ENCODE measurements at places on chromosomes 12 and 14.
A peak's percentile ranks its signal among the peaks of the same experiment; 100 is the strongest.

DNA sequence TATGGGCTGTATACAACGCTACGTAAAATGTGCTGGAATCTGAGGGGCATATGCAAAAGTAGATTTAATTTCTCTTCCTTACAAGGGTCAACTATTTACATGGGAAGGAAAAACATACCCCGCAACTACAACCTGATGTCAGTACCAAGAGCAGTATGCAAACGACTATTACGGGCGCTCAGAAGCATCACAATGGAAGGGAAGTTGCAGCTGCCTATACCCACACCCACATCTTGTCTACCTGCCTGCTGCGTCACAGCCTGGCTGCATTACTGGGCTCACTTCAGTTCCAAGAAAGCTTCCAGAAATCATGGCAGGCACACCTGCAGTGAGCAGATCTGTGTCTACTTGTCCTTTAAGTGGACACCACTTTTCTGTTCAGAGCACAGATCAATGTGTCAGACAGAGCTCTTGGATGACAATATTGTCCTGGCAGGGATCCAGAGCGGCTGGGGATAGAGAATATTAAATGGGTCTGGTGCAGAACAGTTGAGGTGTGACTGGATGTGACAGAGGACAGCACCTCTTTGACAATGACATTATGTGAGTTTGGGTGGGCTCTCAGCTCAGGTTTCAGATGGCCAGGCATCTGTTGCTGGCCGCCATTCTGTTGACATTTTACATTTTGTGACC, 41.5 kb upstream of the GNG2 start:
- DNase-seq: no peak

DNA sequence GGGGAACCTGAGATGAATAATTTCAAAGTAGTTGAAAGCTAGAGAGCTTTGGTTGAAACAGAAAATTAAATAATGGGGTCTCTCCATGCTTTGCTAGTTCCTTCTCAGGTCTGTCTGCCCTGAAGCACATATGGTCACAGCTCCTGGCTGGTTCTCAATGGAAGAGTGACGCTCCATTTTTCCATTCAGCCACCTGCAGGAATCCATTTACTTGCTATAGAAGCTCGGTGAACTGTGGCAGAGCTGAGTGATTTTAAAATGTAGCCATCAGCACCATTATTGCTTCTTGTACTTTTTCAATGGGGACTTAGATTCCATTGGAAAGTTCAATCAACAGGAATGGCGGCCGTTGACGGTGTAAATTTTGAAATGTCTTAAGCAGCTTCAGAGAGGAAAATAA, 525.2 kb downstream of the GLT1D1 start:
- no peak for DNase-seq

- DNase-seq: no peak
Observed at GRCh38 chr12:13126494-13126893, 23.0 kb upstream of the GSG1 start.

DNA sequence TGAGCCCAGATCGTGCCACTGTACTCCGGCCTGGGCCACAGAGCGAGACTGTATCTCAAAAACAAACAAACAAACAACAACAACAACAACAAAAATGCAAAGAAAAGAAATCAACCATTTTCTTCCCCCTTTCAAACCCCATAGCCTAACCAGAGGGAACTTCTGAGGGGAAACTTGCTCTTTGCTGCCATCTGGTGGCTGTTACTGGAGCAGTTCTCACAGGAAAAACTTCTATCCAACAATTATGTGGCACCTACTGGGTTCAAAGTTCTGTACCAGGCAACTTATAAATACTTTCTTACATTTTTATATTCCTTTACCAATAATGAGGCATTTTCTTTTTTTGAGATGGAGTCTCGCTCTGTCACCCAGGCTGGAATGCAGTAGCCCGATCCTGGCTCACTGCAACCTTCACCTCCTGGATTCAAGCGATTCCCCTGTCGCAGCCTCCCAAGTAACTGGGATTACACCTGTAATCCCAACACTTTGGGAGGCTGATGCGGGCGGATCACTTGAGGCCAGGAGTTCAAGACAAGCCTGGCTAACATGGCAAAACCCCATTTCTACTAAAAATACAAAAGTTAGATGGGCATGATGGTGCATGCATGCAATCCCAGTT, 50.9 kb upstream of the BICDL1 start:
- DNase-seq: peak; percentile 38

- no peak for DNase-seq
Observed at GRCh38 chr12:79895804-79896203, 39.1 kb downstream of the PPP1R12A start.

DNA sequence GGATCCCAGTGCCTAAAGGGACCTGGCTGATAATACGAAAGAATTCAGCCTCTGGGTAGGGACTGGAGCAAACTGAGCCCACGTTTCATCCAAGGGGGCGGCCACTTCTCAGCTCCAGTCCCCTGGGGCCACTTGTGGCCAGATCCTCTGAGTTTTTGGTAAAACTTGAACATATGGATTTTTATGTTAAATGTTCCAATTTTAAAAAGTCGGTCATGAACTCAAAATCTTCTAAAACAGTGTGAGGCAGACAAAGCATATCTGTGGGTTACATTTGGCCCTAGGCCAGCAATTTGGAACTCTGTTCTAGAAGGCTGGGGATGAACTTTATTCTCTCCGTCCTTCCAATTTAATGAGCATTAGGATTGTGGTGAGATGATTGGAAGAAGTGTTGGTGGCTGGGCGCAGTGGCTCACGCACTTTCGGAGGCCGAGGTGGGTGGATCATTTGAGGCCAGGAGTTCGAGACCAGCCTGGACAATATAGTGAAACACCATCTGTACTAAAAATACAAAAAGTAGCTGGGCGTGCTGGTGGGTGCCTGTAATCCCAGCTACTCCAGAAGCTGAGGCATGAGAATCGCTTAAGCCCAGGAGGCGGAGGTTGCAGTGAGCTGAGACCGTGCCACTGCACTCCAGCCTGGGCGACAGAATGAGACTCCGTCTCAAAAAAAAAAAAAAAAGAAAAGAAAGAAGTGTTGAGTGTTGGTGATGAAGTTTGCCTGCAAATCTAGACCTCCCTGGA, 3.0 kb upstream of the PPP1CC start:
- no peak for DNase-seq

- no peak for DNase-seq
Observed at GRCh38 chr14:31229009-31229408, 21.4 kb upstream of the HECTD1 start.

DNA sequence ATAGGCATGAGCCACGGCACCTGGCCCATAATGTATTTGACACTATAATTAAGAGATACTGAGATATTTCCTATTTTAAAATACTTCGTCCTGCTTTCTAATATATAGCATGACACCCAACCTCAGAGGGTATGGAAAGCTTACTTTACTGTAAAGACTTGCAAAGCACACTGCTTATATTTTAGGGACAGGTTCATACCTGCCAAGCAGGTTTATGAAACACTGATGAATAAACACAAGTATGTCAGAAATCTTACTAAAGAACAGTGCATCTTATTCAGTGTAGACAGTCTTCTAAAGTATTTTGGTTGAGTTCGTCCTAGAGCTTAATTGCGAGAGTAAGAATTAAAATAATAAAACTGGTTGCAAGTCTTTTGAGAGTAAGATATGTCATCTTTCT, 65.4 kb downstream of the PPFIBP1 start:
- DNase-seq: no peak

GRCh38 chr14:59511916-59512575, 27.7 kb downstream of the JKAMP start:
- DNase-seq: peak; percentile 17

DNA sequence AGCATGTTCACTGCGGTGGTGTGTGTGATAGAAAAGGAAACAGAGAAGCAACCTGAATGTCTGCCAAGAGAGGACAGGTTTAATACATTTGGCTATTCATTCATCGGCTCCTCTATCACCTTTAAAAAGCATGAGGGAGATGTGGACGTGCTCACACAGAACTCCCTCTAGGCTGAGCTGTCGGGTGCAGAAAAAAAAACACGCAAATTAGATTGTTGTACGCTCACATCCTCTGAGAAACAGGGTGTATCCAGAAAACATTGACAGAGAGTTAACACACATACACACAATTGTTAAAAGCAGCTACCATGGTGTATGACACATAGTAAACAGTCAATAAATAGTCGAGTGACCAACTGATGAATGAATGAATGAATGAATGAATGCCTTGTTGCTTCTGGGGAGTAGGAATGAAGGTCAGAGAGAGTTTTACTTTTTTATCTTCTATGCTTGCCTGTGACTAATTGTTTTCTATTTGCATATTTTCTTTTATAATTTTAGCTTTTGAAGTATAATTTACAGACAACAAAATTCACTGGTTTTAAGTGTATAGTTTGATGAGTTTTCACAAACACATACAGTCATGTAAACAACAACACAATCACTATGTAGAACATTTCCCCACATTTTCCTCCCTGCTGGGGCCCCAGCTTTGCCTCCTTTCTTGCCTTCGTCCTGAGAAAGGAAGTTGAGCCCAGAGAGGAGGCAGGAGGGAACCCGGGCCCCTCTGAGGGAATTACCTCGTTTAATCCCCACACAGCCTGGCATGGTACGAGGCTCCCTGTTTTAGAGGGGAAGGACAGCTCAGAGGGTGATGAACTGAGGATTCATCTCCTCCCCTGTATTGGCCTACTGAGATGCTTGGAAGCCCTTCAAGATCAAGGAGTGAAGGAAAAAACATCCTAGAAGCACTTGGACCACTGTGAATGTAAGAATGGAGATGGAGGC, 19.7 kb upstream of the FAM222A start:
- DNase-seq: no peak

DNA sequence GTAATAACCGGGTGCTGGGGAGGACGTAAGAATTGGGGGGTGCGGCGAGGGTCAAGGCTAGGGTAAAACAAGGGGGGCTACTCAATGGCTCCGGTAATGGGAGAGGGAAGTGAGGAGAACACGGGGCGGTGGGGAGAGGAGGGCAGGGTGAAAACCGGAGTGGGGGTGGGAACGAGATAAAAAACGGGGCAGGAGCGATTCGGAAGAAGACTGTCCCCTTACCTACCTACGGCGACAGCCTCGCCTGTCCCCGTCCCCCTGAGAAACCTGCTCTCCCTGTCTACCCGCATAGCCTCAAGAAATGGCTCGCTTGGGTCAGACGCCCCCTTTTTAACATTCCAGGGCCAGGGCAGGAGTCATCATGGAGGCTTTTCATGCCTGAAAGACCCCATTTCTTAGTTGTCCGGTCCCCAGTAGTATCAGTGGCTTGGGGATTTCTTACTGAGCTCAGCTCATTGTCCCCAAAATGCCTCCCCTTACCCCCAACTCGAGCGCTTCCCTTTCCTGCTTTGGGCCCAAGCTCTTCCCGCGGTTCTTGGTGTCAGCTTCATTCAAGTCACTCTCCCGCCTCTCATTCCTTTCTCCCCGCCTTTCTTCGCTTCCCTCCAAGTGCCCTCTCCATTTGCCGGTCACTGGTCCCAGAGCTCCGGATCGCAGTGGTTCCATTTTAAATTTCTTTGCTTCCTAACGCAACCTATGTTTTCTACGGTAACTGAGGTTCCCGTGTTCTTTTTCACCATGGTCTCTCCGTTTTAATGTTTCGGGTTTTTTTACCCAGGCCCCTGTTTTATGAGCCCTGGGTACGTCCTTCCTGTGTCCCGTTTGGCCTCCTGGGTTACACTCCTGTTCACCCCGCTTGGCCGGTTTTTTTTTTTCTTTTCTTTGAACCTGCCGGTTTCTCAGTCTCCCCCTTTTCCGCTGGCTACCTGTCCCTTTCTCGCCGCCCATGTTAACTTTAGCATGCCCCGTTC, 1.2 kb upstream of the WSB2 start:
- DNase-seq: no peak

DNA sequence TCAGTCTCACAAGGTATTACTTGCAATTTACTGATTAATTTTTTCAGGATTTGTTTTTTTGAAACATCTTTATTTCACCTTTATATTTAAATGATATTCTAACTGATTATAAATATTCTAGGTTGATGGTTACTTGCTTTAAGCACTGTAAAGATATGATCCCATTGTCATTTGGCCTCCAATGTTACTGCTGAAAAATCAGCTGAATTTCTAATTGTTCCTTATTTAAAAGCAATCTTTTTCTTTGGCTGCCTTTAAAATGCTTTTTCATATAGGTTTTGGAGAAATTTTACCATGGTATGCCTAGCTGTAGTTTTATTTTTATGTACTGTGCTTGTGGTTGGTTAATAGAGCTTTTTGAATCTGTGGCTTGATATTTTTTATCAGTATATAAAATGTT, 275.6 kb upstream of the PPFIA2 start:
- no peak for DNase-seq

- DNase-seq: no peak
Observed at GRCh38 chr14:60720962-60721325, 3.2 kb downstream of the SIX4 start.

DNA sequence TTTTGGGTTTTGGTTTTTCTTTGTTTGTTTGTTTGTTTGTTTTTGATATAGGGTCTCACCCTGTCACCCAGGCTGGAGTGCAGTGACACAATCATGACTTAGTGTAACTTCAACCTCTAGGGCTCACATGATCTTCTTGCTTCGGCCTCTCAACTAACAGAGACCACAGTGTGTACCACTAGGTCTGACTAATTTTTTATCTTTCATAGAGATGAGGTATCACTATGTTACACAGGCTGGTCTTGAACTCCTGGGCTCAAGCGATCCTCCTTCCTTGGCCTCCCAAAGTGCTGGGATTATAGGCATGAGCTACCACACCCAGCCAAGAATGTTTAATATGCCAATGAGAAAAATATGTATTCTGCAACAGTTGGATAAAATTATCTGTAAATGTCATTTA, 29.6 kb upstream of the USP15 start:
- no peak for DNase-seq

- DNase-seq: no peak
Observed at GRCh38 chr12:85741046-85741445, 95.2 kb downstream of the RASSF9 start.

DNA sequence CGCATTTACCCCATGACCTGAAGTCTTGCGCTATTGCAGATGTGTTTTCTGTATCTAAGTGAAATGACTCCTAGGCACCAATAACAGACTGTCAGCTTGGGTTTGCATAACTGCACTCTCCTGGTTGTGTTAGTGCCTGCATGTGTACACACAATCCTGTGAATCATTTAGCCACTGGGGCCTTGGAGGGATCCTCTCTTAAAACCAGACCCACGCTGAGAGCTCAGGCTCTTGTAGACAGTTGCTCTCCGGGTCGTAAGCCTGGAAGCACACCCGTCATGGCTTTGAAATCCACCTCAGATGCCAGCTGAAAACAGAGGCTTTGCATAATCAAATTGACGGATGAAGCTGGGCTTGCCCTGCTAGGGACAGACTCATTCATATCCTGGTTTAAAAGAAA, 79.2 kb upstream of the RBM19 start:
- no peak for DNase-seq

DNA sequence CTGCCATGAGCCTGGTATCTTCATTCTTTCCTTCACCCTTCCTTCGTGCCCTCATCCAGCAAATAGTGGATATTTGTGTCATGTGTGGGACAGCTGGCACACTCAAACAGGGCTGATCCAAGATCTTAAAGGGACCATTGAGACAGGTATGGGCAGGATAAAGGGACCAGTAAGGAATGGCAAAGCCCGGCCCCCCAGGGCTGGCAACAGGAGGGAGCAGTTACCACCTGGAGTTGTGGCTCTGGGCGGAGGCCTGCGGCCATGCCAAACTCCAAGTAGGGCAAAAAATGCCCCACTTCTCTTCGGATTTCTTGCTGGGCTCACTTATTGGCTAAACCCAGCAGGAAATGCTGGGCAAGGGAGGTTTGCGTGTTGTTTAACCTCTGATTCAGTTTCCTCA, 2.1 kb downstream of the OGFOD2 start:
- DNase-seq: no peak
